ENCODE measurements at places on chromosomes 7 and 10.

DNA sequence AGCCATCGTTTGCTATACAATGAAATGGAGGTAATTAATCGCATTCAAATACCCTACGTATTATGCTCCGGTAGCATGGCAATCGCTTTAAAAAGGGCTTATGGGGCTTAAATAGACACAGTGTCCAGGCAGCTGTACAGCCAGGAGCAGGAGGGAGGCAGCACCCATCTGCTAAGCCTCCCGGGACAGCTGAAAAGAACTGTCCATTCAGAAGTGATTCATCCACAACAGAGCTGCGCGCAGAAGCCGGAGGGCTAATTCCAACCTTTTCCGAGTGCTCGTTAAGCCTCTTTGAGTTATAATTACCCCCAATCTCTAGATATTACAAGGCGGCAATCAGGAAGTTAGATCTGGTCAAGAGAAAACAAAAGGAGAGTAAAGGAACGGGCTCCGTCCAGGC lies 58.3 kb downstream of the DPYSL4 start:
- no peak for DNase-seq

DNA sequence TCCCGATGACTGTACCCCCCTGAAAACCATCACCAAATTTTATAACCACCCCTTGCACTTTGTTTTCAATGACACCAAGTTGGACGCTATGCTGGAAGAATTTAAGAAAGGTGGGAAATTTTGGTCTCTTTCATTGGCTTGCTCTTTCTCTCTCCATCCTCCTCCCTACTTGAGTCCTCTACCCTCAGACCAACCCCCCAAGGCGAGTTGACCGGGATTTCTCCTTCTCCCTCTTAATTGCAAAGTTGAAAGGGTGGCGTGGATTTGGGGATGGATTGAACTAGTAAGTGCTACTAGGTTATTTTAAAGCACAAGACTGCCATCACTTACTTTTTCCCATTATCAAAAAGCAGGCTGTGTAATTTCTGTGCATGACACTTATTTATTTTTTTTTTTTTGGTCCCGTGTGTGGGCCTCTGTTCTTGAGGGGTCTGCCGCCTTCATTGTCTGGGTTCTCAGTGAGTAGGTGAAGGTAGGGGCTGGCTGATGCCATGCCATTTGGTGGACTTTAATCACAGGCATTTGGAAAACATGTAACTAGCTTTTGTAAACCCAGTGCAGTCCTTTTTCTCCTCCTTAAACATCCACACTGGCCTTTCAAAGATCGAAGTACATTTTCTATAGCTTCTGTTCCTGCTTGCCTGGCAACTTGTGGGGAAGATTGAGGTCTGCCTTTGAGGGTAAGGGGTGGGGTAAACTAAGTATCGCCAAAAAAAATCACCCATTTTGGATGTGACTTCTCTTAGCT lies 2.1 kb downstream of the CNNM2 start:
- DNase-seq = no peak

DNA sequence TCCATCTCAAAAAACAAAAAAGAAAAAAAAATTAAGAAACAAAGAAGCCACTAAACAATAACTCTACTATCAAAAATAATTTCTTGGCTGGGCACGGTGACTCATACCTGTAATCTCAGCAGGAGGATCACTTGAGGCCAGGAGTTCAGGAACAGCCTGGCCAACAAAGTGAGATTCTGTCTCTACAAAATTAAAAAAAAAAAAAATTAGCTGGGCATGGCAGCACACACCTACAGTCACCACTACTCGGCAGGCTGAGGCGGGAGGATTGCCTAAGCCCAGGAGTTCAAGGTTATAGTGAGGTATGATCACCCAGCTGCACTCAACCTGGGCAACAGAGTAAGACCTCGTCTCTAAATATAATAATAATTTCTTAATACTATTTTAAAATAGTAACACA lies 69.0 kb downstream of the PARD3 start:
- DNase-seq = no peak

DNA sequence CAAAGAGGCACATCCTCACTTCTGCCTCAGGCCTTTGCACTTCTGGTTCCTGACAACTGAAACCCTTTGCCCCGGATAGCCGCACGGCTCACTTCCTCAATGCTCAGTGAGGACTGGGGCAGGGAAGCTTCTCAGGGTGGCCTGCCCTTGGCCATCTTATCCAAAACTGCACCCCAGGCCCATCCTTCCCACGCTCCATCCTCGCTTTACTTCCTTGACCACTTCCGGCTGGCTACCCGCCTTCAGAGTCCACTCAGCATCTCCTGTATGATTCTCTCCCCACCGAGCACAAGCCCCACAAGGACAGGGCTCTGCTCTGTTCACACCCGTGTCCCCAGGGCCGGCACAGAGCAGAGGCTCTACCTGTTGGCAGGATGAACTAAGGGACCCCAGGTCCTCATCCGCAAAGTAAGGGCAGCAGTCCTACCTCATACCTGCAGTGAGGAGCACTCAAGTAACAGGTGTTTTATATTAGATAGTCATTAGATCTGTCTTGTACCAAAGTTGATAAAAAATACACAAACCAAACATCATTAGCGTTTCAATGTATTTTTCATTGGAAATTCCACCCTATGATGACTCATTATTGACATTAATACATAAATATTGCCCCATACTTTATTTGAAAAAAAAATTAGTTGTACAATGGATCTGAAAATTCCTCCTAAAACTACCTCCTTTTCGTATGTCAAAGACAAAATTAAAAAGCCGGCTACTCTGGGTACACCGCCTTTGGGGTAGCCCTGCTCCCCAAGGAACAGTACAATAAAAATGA lies 35.0 kb downstream of the GNA12 start:
- no peak for DNase-seq

- peak; percentile 49 for DNase-seq
Observed at GRCh38 chr10:79445977-79446757, 743 bp upstream of the ZCCHC24 start.

- no peak for DNase-seq
Observed at GRCh38 chr7:151755131-151755801, 121.6 kb downstream of the PRKAG2 start.

DNA sequence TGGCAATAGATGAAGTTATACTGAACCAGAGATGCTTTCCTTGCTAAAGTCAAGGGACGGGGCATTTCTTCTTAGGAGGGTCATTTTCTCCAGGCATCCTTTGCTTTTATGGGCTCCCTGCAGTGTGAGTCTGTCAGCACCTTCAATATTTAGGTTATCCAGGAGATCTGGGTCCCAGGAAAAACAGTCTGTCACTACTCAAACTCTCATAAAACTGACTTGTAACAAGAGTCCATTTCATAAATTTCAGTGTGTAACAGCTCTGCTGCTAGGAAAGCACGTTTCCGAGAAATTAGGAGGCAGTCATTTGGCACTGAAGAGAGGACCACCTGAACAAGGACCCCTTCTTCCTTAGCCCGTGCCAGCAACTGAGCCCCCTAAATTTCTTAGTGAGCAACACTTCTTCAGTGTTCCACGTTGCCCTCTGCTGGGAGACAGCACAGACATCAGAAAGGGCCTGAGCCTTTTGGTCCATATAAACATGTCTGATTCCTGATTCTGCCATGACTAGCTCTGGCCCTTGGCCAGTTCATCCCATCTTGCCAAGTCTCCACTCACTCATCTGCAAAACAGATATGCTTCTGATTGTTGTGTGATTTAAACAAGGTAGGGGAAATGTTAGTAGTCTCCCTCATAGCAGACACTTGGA lies 7.2 kb downstream of the GCC1 start:
- DNase-seq = no peak
